Progenitor cell of endocrine pancreas (in vitro differentiated cells): ENCODE measurements at places on chromosomes 16 and 17.

- no peaks in the 10 kb centered on the region for H3K36me3 ChIP-seq
- H3K4me3 ChIP-seq, result no peak overlapping the region
- H3K4me1 ChIP-seq, result peaks cover 5% of the 10 kb centered on the region
- H3K27ac ChIP-seq, result no peak overlapping the region
Observed at GRCh38 chr16:74698222-74698621, 2.4 kb downstream of the MLKL start.

DNA sequence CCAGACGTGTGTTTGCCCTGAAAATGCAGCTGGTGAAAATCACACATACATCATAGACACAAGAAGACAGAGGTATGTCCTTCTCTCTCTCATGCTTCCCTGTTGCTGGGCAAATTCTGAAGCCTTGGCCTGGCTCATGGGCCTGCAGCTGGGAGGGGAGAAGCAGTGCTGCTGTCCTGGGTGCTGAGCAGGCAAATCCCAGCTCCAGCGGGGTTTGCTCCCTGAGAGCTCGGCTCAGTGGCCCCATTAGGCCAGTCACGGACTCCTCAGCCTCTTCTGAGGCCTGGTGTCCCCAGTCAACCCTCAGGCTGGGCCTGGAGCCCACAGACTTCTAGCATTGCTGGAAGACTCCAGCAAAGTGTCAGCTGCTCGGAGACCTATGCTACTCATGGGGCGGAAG is 11.7 kb downstream of the RHBDL3 start:
- peaks cover 28% of the 10 kb centered on the region for H3K27me3 ChIP-seq
- H3K4me1 ChIP-seq, result no peaks in the 10 kb centered on the region
- H3K27ac ChIP-seq, result no peak overlapping the region
- H3K36me3 ChIP-seq, result no peaks in the 10 kb centered on the region
- DNase-seq, result no peak
- no peak overlapping the region for H3K4me3 ChIP-seq

GRCh38 chr16:11841026-11841425 is 10.3 kb downstream of the RSL1D1 start:
- peaks cover 19% of the 10 kb centered on the region for H3K36me3 ChIP-seq
- H3K4me3 ChIP-seq, result no peak overlapping the region
- peaks cover 2% of the 10 kb centered on the region for H3K4me1 ChIP-seq
- no peaks in the 10 kb centered on the region for H3K27me3 ChIP-seq

GRCh38 chr16:80725566-80726162 is 78.7 kb downstream of the CDYL2 start:
- no peaks in the 10 kb centered on the region for H3K27me3 ChIP-seq
- H3K27ac ChIP-seq, result no peak overlapping the region
- H3K36me3 ChIP-seq, result no peaks in the 10 kb centered on the region
- no peaks in the 10 kb centered on the region for H3K4me1 ChIP-seq
- no peak overlapping the region for H3K4me3 ChIP-seq
- no peak for DNase-seq

DNA sequence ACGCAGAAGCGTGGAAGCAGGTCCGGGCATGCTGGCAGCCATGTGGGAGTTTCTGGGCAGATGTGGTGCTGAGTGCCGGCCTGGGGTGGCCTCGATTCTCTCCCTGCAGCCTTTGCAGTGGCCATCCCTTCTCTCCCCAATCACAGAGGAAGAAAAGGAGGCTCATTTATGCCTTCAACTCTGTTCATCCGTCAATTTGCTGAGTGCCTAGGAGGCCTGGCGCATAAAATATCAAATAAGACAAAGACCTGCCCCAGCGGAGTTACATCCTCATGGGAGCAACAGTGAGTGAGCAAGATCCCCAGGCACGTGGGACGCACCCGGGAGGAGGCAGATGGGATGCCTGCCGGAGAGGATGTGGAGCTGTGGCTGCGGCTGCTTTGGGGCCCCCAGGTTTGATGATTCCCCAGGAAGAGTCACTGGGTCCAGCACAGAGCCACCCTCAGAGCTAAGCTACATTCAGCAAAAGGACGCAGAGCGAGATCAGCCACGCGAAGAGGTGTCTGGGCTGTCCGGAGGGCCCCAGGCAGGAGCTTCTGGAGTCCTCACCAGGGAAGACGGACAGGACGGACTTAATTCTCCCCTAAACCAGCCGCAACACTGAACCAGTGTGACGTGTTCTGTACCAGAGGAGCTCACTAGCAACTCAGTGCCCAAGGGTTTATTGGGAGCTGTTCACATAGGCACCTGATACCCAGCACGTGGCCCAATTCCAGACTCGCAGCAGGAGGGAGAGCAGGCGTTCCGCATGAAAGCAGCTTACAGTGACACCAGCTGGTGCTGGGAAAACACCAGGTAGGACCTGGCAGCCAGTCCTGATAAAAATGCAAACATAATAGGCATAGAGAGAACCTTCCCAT is 11.3 kb downstream of the CA5A start:
- peaks cover 2% of the 10 kb centered on the region for H3K4me1 ChIP-seq
- H3K27me3 ChIP-seq, result peaks cover 11% of the 10 kb centered on the region
- DNase-seq, result no peak
- no peaks in the 10 kb centered on the region for H3K36me3 ChIP-seq
- H3K4me3 ChIP-seq, result no peak overlapping the region

DNA sequence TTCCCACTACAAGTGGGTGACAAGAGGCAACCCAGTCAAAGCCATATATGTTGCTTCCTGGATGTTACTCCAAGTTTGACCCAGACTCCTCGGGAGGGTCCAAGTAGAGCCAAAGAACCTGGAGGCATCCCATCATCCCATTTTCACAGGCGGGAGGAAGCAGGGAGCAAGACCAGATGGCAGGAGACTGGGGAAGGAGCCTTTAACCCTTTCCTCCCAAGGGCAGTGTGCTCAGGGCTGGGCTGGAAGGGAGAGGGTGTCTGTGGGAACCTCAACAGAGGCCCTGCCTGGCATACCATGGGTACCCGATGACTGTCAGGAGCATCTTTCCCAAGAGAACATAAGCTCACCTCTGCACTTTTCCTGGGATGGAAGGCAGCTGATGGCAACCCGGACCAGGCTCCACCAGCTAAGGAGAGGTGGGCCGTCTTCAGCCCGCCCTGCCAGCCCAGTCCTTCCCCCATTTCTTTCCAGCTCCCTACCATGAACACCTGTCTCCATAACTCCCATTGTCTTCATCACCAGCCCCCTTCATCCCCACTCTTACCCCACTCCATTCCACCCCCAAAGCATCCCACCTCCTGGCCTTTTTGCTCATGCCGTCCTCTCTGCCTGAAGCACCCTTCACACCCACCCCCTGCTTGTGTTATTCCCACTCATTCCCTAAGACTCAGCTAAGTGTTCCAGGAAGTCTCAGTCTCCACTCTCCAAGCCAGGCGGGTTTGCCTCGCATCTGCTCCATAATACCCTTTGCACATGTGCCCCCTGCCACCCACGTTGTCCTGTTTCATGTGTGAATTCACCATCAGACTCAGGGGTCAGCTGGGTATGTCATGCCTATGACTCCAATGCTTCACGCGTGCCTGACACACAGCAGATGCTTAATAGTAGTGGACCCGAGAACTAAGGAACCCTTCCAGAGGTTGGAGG is 5.9 kb upstream of the SLC16A5 start:
- no peak for DNase-seq
- no peaks in the 10 kb centered on the region for H3K36me3 ChIP-seq
- H3K4me1 ChIP-seq, result peaks cover 13% of the 10 kb centered on the region
- no peak overlapping the region for H3K4me3 ChIP-seq
- H3K27me3 ChIP-seq, result peaks cover 4% of the 10 kb centered on the region
- no peak overlapping the region for H3K27ac ChIP-seq

DNA sequence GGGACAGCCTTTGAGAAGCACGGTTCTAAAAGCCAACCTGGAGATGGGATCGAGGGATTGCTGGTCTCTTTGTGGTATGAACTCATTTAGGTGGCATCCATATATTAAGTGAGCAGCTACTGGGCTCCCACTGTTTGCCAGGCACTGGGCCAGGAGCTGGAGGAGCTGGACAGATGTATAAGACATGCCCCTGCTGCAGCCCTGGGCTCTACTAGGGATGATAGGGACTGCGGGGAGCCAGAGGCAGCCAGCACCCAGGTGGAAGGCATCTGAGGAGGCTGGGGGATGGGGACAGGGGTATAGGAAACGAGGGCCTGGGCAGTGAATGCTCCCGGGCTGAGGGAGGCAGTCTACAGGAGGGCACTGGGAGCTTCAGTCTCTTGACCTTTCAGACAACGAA is 53.0 kb upstream of the MEAK7 start:
- H3K4me1 ChIP-seq, result peaks cover 26% of the 10 kb centered on the region
- peak overlapping the region; percentile 47 for H3K27ac ChIP-seq
- no peak overlapping the region for H3K4me3 ChIP-seq
- DNase-seq, result no peak
- H3K36me3 ChIP-seq, result no peaks in the 10 kb centered on the region
- H3K27me3 ChIP-seq, result peaks cover 3% of the 10 kb centered on the region

GRCh38 chr17:68950725-68951124 is 4.5 kb downstream of the ABCA8 start:
- H3K4me1 ChIP-seq, result peaks cover 1% of the 10 kb centered on the region
- no peaks in the 10 kb centered on the region for H3K36me3 ChIP-seq
- H3K4me3 ChIP-seq, result no peak overlapping the region
